ENCODE measurements at places on chromosomes 12 and 14.

DNA sequence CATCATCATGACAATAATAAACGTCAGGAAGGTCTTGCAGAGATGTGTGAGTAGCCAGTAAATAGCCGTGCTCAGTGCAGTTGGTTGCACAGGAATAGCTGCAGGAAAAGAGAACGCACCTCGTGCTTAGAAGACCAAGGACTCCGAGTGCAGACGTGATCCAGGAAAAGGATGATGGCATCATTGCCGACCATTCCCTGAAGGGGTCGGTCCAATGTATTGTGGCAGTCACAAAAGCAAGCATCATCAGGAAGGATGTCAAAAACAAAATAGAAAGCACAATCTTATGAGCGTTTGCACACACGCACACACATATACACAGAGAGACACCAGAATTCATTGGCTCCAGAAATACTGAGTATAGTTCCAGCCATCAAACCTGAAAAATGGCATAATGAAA lies 12.8 kb downstream of the DUSP6 start:
- no peak for DNase-seq

- no peak for DNase-seq
Measured at GRCh38 chr14:57290751-57291150, 22.0 kb downstream of the AP5M1 start.

DNA sequence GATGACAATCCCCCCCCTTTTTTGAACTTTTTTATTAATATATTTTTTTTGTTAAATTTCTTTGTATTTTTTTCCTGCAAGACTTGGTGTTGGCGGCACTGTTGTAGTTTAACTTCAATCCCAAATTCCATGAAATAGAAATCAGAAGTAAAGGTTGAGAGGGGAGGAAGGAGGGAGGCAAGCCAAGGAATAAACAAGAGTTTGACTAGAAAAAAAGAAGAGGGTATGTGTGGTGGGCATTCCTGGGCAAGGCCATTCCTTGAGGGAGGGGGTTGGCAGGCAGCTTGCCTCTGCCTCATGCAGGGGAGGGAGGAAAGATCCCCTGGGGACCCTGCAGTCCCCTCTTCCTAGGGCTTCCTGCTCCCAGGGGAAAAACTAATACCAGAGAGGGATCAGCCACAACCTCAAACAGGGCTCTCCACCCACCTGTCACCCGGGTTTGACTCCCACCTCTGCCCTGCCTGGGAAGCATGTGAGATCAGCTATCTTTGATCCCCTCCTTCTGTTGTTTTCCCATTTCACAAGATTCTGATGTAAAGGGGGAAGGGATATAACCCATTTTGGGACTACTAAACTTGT lies 519 bp upstream of the AP1G2 start:
- DNase-seq = no peak

DNA sequence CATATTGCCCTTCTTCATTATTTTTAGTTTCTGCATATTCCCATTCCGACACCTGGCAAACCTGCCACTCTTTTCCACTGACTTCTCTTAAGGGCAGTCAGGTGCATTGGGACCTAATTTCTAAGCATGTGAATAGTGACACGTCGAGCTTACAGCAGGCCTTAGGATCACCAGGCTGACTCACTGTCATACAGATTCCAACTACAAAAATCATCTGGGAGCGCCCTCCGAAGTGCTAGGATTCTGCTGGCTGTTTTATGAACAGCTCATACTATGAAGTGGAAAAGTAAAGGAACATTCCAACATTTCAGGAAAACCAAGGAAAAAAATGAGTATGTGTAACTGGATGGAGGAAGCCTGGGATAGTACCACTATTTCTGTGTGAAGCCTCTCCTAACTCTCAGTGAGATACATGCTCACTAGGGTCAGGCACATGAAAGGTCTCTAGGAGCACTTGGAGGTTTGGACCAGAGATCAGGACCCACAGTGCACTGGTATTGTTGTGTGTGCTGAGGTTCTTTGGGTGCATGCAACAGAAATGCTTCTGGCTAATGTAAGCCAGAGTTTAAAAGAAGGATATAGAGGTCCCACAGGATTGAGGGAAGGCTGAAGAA lies 257.4 kb downstream of the ZFP36L1 start:
- no peak for DNase-seq

DNA sequence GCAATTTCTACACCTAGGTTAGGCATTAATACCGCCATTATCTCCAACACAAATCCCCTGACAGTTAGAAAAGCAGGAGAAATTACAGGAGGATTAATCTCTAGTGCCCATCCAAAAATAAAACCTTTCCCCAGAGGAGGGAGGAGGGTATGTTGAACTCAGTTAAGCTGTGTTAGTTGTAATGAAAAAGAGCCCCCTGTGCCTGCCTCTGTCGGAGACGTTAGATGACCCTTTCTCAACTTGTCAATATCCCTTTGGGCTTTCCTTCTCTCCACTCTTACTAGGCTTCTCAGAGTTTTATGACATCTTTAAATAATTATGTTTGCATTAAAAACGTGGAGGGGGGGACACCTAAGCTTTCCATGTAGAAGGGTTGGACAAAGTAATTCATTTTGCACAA lies 278.2 kb downstream of the PDZRN4 start:
- no peak for DNase-seq

- DNase-seq = no peak
Measured at GRCh38 chr14:68611599-68611998, 181.3 kb downstream of the ZFP36L1 start.

GRCh38 chr14:68109132-68109900 lies 289.7 kb downstream of the RAD51B start:
- no peak for DNase-seq

GRCh38 chr12:122888232-122888752 lies 7.6 kb downstream of the VPS37B start:
- DNase-seq = peak; percentile 37

DNA sequence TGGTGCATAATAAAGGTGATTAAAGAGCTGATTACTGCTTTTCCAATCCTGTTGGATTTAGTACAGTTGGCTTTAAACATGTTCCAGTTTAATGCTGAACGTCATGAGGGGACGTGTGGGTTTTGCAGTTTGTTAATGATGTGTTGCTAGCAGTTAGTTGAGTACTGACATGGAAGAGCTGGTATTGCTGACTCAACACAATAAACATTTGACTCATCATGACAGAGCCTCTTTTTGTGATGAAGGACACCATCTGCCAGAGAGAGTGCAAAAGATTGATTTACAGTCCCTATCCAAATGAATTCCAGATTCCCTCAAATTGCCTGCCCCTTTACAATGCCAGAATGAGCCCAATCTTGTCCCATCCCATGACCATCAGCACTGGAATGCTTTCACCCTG lies 346.2 kb upstream of the PRICKLE1 start:
- DNase-seq = no peak

DNA sequence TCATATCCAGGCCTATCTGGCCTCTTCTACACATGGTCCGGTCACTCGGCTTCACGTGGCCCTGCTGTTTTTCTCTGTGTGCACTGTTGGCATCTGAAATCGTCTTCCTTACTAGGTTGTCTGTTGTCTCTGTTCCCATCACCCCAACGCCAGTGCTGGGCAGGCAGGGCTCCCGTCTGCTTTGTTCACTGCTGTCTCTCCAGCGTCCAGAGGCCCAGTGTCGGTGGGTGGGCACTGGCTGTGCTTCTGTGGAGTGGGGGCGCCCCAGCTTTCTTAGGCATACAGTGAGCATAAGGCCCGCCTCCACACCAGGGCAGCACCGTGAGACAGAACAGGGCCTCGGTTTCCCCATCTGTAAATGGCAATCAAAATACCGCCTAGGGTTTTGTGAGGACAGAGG lies 153.1 kb downstream of the BCL11B start:
- no peak for DNase-seq

GRCh38 chr14:90518069-90518940 lies 121.5 kb downstream of the CALM1 start:
- DNase-seq = no peak

DNA sequence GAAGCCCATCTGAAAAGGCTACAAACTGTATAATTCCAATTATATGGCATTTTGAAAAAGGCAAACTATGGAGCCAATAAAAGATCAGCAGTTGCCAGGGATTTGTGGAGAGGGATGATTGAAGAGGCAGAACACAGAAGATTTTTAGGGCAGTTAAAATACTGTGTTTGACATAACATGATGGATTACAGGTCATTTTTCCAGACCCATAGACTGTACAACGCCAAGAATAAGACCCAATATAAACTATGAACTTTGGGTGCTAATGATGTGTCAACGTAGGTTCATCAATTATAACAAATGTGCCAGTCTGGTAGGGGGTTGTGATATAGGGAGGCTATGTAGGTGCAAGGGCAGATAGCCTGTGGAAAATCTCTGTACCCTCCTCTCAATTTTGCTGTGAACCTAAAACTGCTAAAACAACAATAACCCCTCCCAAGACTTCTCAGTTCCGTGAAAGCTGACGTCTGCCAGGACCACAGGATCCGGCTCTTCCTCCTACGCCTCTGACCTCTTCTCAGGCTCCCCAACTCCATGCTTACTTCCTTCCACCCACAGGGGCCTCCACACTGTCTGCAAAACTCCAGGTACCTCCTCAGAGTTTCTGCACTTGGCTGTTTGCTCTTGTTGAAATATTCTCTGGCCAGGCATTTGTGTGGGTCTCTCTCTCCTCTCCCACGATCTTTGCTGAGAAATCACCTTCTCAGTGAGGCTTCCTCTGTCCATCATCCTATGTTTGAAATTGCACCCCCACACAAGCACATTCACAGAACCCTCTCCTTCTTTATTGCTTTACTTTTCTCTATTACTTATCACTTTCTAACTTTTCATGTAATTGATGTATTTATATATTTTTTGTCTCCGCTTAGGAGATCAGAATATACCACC lies 131.4 kb downstream of the BBS10 start:
- DNase-seq = no peak

DNA sequence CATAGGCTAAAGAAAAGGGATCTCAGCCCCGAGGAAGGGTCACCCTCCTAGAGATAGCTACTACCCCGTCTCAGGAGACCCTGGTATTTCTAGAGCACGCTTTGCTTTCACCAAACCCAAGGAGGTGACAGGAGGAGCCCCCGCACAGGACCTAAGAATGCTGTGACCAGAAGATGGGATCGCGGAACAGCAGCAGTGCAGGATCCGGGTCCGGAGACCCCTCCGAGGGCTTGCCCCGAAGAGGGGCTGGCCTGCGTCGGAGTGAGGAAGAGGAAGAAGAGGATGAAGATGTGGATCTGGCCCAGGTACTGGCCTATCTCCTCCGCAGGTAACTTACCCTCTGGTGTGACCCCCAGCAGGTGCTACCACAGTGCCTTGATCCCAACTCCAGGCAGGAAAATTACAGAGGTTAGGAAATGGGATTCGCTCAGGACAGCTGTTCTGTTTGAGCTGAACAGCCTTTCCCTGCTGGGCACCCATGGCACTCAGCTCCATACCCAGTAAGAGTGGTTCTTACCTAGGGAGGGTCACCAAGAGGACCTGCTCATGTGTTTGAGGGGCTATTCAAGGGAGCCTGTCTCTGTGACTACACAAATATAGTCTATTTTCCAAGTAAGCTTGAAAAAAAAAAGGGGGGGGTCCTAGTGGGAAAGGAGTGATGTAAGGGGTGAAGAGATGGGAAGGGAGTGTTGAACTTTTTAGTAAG lies 826 bp upstream of the NRL start:
- DNase-seq = no peak

DNA sequence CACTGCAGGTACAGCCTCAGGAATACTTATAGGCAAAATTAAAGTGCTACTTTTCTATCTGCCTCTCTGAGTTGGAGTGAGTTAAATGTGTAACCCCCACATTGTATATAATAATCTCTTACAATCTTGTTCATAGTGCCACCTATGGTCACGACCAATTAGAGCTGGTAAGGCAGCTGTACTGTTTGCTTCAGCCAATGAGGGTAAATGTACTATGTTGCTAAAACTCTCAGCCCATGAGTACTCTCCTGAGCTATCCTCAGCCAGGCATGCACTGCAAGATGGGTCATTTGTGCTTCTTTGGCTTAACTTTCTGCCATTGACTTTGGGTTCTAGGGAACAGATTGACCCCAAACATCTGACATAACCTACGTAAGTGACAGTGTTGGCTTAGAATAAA lies 15.0 kb upstream of the MDM2 start:
- no peak for DNase-seq

DNA sequence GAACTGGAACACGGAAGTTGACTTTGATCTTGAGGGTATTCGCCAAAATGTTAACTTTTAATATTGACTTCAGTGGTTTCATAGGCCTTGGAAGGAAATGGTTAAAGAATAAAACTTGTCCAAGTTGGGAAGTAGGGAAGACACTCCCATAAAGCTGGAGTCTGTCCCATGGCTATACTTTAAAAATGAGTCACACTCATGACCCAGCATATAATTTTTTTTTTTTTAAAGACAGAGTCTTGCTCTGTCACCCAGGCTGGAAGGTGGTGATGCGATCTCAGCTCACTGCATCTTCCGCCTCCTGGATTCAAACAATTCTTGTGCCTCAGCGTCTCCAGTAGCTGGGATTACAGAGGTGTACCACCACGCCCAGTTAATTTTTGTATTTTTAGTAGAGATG lies 19.6 kb downstream of the TMPRSS12 start:
- no peak for DNase-seq

DNA sequence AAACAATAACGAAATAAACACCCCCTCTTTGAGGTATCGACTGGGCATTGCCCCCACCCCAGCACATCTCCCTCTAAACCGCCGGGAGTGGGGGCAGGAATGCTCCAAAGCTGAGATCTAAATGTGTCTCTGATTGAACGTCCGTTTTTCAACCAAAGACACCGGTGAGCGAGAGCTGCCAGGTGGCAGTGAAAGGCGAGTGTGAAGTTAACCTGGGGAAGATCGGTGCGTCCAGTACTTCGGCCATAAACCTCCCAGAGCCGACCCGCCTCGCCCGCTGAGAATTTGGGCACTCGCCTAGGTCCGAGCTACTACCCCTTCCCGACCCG lies 625 bp downstream of the ANGEL1 start:
- DNase-seq = no peak

DNA sequence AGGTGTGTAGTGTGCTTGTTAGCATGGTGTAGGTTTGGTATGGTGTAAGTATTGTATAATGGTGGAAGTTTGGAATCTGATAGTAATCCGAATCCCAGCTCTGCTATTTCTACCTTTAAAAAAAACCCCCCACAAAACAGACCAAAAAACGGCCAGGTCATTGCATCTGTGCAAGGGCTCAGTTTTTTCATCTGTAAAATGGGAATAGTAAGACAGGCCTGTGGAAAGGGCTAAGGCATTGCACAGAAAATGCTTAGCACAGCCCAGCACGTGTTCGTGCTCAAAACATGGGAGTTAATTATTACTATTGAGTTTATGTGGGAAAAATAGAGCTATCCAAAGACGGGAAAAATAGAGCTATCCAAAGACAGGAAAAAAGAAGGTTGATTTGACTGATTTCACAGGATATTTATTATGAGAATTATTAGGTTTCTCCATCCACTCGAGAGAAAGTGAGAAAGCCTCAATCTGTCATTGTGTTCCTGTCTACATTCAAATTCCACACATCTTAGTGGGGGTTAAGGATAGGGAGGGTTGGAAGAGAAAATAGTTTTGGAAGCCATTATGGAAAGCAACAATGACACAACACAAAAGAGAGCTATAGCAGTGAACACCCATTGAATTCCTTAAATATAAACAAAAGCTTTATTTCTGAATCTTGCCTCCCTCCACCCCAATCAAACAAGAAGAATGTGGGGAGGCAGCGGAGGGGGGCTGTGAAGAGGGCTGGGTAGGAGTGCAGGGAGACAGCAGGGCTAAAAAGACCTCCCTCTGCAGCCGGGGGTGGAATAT lies 126.8 kb upstream of the MAX start:
- DNase-seq = no peak

Measured in heart left ventricle (tissue), 16 donors.